CD8-positive, alpha-beta memory T cell (primary cell): ENCODE measurements at places on chromosomes 13 and 19. TPM values are rescaled to one million over a fixed set of nuclear protein-coding genes. Genes with fewer than 3 reads are reported as not detected.

The PLIN5 gene
- total RNA-seq: not detected

- DNase-seq: no peak
These were observed 16.0 kb downstream of the KCNC3 start for GRCh38 chr19:50312967-50313811.

The KIR2DL4 gene
- not detected for total RNA-seq

DNA sequence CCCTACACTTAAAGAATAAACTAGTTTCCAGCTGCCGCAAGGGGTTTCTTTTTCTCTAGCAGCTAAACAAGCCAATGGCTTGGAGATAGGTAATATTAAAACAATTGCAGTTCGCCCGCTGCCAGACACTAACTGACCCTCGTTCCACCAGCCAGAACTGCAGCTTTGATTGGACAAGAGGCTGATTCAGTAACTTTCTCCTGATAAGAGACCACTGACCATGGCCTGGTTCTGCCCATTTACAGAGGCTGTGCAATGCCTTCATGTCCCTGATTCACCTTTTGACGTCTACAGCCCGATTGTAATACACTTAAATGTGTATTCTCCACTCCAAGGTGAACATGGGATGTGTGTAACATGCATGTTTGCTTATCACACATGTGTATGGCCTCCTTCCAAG lies 12.8 kb upstream of the C19orf12 start:
- DNase-seq: no peak

The TBXA2R gene
- 1.5 TPM for total RNA-seq

GRCh38 chr13:81406639-81407292 lies 1065.8 kb upstream of the SPRY2 start:
- no peak for DNase-seq

The PSG2 gene
- total RNA-seq: not detected

GRCh38 chr19:51719251-51719988 lies 4.4 kb downstream of the HAS1 start:
- DNase-seq: no peak

DNA sequence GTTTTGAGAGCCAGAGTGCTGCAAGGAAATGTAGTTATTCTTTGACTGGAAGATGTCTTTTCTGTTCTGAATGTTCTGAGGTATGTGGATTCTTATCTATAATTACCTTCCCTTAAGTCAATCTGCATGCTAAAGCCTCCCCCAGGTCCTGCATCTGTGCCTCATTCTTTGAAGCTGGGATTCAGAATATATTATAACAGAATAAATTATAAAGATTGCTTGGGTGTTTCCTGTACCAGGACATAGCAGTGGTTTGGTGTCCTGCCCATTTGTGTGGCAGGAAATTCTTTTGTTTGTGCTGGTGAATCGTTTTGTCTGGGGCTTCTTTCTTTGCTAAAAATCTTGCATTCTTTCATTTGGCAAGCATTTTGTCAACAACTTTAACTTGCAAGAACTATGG lies 60.2 kb downstream of the ITGBL1 start:
- no peak for DNase-seq

The CYP2A7 gene
- not detected for total RNA-seq

GRCh38 chr19:12865746-12866415 lies 15.4 kb downstream of the DNASE2 start:
- no peak for DNase-seq

The GPC6 gene
- total RNA-seq: not detected

The CALR gene
- 843 TPM for total RNA-seq

The XRCC1 gene
- 37.2 TPM for total RNA-seq

- DNase-seq: no peak
These were observed 85.3 kb downstream of the GADD45B start for GRCh38 chr19:2561221-2561620.

The MARK4 gene
- total RNA-seq: 21.2 TPM

- peak; percentile 36 for DNase-seq
These were observed 68.4 kb downstream of the SPATA13 start for GRCh38 chr13:24228852-24229458.

GRCh38 chr19:51470966-51471365 lies 7.4 kb upstream of the CEACAM18 start:
- DNase-seq: no peak

The CELF5 gene
- 0.11 TPM for total RNA-seq

The MRPS31 gene
- total RNA-seq: 38.6 TPM

DNA sequence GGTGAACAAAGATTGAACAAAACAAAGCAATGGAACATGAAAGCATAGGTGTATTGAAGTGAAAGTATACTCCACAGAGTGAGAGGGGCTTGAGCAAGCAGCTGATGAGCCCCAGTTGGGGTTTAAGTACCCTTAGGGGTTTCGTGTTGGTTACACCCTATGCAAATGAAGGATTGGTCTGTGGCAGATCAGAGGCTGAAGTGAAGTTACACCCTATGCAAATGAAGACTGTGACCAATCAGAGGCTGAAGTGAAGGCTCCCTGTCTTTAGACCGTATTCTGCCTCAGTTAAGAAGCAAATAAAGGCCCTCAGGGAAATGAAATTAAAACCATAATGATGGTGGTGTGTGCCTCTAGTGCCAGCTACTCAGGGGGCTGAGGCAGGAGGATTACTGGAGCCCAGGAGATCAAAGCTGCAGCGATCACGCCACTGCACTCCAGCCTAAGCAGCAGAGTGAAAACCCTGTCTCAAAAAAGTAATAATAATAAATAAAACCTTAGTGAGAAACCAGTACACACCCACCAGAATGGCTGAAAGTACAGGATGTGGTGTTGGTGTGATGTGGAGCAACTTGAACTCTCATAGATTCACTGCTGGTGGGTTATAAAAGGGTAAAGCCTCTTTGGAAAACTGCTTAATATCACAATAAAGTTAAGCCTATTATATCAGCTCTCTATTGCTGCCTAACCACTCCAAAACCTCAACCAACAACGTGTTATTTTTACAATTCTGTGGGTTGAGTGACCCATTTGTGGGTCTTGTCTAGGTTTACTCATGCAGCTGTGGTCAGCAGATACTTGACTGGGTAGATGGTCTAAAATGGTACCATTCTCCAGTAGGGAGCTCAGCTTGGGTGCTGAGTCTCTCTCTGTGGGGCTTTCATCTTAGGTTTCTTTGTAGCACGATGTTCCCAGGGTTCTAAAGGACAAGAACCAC lies 12.8 kb upstream of the UPF3A start:
- DNase-seq: no peak

DNA sequence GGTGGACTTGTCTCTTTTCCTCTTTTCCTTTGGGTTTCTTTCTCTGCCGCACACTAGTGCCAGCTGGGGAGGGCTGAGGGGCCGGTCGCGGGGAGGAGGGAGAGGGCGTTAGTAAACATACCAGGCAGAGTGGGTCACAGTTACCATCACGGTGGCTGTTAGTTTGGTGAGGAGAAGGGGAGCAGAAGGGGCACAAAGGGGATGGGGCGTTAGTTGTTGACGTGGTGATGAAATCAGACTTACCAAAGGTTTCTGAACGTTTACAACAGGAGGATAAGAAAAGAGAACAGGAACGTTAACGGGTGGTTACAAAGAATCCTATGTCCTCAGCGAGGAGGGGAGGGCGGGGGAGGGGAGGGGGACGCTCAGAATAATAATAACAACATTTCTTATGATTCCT lies 77.9 kb downstream of the PTPRS start:
- no peak for DNase-seq

DNA sequence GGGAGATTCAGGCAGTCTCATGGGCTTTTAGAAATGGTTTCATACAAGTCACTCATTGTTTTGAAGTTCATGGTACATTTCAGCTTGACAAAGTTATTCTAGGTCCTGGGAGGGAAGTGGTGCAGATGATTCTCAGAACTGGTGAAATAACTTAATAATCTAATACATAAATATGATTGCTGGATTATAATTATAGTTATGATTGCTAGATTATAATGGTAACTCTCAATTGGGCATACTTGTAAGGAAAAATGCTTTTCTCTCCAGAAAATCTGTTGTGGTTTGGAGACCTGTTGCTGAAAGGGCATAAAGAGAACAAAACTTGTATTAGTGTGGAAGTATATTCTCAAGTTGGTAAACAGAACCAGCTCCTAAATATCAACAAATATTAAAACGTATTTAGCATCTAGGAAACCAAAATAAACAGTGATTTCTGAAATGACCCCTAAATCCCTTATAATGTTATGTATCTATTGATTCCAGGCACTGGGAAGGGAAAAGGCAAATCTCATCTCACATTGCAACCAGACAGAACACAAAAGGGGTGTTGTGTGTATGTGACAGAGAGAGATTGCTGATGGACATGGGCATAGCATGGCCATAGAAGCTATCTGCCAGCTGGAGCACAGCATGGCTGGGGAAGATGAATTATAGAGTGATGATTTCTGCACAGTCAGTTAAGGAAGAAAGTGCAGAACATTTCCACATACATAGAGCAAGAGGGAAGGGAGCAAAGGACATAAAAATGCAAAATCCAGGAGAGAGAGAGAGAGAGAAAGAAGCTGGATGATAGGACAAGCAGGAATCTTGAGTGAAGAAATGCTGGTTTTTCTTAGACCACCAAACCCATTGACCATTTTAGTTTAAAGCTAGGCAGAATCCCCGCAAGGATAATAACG lies 87.1 kb upstream of the FRY start:
- no peak for DNase-seq

The SPRED3 gene
- 0.33 TPM for total RNA-seq

- no peak for DNase-seq
These were observed at the start of gene KLF1 for GRCh38 chr19:12886969-12887747. Gene KLF1 (minus strand): TSS chr19:12887201. CDS start chr19:12887140, 61 bp downstream.

GRCh38 chr13:98401934-98402333 lies 175.0 kb downstream of the STK24 start:
- no peak for DNase-seq

GRCh38 chr13:77310161-77310560 lies 16.7 kb downstream of the MYCBP2 start:
- no peak for DNase-seq

- DNase-seq: peak; percentile 4
These were observed 3.2 kb downstream of the EPN1 start for GRCh38 chr19:55678121-55678671.

DNA sequence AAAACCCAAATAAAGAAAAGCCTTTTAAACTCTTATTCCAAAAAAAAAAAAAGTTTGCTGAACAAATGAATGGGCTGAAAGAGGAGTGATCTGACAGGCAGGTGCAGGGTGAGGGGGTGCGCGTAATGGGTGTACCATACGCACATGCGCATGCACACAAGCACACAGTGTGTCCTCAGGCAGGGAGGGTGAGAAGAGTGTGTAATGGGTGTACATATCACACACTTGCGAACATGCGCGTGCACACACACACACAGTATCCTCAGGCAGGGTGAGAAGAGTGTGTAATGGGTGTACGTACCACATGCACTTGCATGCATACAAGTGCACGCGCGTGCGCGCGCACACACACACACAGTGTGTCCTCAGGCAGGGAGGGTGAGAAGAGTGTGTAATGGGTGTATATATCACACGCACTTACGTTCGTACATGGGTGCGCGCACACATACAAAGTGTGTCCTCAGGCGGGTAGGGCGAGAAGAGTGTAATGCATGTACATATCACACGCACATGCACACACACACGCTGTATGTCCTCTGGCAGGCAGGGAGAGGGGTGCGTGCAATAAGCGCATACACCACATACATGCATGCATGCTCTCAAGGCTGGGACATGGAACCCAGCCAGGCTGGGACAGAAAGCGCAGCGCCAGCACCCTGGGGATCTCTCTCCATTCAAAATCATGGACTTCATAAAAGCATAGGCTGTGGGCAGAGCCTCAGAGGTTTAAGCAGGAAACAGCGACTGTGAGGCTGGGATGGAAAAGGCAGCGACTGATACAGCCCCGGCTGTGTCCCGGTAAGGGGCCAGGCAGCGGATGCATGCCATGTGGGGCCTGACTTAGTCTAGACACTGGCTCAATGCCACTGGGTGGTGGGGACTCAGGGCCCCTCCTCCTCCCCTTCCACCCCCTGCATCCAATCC lies 70.4 kb downstream of the CEBPG start:
- DNase-seq: no peak

- no peak for DNase-seq
These were observed 2.1 kb upstream of the CA11 start for GRCh38 chr19:48648134-48648533.

- no peak for DNase-seq
These were observed 41.8 kb downstream of the SACS start for GRCh38 chr13:23391752-23392151.

DNA sequence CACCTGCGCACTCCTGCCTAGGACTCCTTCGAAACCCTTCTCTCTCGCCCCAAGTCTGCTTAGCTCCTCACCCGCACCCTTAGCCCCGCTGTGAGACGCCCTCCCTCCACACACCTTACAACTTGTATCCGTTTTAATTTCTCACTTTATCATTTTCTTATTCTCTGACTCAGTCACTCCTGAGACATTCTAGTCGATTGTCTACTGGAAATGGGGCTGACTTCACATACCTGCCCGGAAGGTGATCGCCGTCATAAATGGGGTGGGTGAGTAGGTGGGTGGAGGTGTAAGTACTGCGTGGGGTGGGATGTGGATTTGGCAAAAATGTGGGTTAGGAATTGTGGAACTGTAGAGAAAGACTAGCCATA lies 714 bp downstream of the NDFIP2 start:
- peak; percentile 35 for DNase-seq

The LGALS14 gene
- not detected for total RNA-seq

GRCh38 chr13:30861836-30862467 lies 44.1 kb upstream of the MEDAG start:
- DNase-seq: no peak

- DNase-seq: no peak
These were observed 7.9 kb downstream of the ZNF865 start for GRCh38 chr19:55613396-55613795.

- no peak for DNase-seq
These were observed 9.5 kb downstream of the DOCK6 start for GRCh38 chr19:11252665-11253355.

- no peak for DNase-seq
These were observed 9.0 kb upstream of the ATP11A start for GRCh38 chr13:112680741-112681360.

- no peak for DNase-seq
These were observed 201.4 kb downstream of the FOXO1 start for GRCh38 chr13:40465015-40465390.
